ENCODE measurements at places on chromosomes 6 and 20.

GRCh38 chr6:25652007-25652515, at the start of gene SCGN:
SCGN (plus strand) TSS chr6:25652215; CDS start chr6:25652404, 189 bp downstream.
- DNase-seq, result peak; percentile 5

DNA sequence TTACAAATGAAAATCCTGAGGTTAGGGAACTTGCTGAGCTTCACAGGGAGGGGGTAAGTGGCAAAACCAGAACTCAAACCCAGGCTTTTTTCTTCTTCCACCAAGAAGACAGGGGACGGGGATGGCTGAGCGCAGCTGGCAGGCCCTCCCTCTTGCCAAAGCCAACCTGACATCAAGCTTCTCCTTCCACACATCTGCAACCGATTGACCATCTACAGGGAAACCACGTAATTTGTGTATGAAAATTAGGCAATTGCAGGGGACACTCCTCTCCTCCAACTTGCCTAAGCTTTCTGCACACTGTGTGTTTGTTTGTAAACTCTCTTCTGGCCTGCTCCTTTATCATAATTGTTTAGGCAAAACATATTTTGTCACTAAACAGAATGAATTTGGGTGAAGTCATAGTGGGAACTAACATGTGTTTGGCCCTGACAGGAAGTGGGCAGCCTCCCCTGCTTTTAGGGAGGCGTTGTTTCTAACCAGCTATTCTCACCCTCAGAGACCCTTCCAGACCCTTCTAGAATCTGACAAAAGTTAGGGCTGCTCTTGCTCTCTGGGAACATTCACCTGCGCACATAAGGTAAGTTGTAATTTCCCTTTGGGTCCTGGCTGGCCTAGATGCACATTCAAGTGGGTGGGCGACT, 18.9 kb downstream of the ZNF831 start:
- no peak for DNase-seq

- DNase-seq, result no peak
These were observed 2.9 kb upstream of the TUBB2B start for GRCh38 chr6:3230256-3230882.

- DNase-seq, result no peak
These were observed 16.3 kb upstream of the FAM8A1 start for GRCh38 chr6:17583811-17584210.

- no peak for DNase-seq
These were observed 26.3 kb upstream of the FOXQ1 start for GRCh38 chr6:1285556-1285955.

- DNase-seq, result no peak
These were observed 39.7 kb upstream of the ASIP start for GRCh38 chr20:34201531-34201930.

GRCh38 chr6:37608587-37608986, 89.1 kb downstream of the MDGA1 start:
- no peak for DNase-seq

- DNase-seq, result no peak
These were observed 129.1 kb upstream of the DOK5 start for GRCh38 chr20:54346276-54346675.

DNA sequence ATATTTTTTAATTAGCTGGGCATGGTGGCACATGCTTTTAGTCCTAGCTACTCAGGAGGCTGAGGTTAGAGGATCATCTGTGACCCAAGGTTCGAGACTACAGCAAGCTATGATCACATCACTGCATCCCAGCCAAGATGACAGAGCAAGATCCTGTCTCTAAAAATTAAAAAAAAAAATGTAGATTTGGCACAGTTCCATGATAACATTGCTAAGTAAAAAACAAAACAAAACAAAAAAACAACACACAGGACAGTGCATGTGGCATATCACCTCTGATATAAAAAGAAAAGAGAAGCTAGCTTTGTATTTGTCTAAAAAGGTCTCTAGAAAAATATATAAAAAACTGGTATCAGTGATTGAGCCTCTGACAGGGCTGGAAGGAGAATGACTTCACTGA, 24.6 kb downstream of the RNF24 start:
- no peak for DNase-seq

- no peak for DNase-seq
These were observed 7.4 kb upstream of the UTRN start for GRCh38 chr6:144277605-144278227.

GRCh38 chr6:429515-430121, 38.1 kb downstream of the IRF4 start:
- DNase-seq, result no peak

DNA sequence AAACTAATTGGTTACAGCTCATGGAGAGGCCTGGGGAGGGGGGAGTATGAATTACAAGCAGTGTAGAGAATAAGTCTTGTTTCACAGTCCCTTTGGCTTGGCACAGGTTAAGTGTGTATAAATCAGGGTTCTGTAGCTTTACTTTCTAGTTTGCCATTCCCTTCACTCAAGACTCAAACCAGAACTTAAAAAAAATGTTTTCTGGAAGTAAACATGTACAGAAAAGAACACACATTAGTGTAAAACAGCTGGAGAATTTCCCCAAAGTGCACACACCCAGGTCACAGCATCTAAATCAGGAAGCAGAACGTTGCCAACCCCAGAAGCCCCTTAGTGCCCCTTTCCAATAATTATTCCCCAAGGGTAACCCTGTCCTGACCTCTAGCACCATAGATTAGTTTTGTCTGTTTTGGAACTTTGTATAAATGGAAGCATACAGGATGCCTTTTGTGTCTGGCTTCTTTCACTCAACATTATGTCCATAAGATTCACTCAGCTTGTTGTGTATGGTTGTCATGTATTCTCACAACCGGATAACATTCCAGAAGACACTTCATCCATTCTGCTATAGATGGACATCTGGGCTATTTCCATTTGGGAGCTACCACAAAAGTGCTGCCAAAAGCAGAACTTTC, 33.7 kb upstream of the SCUBE3 start:
- no peak for DNase-seq

- no peak for DNase-seq
These were observed 5.2 kb downstream of the EBF4 start for GRCh38 chr20:2697768-2698167.

DNA sequence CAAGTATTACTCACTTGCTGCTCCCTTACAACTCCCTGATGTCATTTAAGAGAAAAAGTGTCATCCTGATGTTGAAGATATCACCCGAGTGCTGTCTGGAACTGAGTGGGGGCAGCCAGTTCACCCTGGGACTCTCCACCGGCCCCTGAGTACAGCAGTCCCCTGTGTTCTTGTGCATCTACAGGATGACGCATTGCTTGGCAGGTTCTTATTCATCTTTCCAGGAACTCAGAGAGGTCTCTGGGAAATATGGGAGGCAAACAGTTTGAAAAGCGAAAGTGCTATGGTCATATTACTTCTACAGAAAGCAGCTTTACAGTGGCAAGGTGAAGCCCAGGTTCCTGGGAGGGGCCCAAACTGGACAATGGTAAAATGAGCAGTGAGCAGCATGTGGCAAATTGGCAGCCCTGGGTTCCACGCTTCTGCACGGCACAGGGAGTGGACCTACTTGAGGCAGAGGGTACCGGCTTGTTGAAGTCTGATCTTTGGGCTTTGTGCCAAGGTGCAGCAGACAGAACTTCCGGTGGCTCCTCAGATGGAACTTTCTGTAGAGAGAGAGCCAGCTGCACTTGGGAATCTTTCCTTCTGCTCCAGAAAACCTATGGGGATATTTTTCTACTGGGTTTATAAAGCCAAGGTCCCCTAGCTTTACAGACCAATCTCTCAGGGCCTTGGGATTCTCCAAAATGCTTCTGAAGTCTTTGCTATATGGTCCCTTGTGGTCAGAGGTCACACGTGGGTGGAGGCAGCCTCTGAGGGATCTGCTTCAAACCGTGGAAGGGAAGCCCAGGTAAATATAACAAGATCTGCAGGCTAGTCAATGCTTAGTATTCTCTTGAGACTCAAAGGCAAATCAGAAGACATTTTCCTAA, 128.3 kb downstream of the MAP3K7 start:
- DNase-seq, result peak; percentile 46

GRCh38 chr6:155695495-155695894, 239.9 kb upstream of the NOX3 start:
- DNase-seq, result no peak

- DNase-seq, result no peak
These were observed 91.3 kb upstream of the SHLD1 start for GRCh38 chr20:5658912-5659345.
